ENCODE measurements at places on chromosomes 12 and 14. TPM values are rescaled to one million over a fixed set of nuclear protein-coding genes. Genes with fewer than 3 reads are reported as not detected.

GRCh38 chr14:35818346-35819115, 7.6 kb upstream of the BRMS1L start:
- no peak for DNase-seq

DNA sequence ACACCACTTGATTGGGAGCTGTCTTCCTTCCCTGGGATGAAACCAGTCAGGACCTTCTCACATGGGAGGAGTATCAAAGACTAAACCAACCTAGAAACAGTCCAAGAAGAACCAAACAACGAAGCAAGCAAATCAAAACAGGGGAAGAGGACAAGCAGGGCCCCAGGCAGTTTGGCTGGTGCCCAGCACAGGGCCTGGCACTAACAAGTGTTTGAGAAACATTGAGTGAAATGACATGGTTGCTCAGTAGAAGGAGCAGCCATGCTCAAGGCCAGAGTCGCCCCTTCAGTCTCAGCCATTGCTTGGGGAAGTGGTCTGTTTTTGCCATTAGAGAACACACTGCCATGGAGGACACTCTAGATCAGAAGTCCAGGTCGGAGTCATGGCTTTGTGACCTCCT, 323.1 kb downstream of the CACNA1C start:
- DNase-seq: no peak

DNA sequence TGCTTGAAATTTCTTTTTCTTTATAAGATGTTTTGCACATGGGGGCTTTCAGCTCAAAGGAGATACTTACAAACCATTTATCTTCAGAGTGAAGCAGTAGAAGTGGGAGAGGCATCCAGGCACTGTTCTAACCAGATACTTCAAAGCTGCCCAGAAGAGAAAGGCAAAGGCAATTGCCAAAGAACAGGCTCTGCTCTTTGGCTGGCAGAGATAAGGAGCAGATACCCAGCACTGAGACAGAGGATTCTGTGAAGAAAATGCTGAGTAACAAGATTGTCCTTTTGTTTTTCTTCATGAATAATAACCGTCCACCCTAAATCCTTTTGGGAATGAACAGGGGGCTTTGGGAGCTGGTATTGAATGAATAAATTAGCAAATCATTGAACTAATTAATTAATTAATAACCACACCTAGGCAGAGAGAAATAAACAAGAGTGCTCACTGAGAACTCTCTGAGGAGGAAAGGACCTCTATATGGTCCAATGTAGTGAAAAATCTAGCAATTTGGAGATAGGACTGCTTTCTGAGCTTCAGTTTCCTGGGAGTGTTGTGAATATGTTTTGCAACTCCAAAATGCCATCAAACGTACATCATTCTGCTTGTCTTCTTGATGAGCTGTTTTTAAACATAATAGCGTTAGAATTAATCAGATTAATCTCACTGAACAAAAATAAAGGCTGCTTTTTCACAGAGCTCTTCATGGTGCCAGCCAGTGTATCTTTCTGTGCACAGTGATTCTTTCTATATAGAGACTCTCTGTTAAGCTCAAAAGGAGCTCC, 192.8 kb upstream of the AMIGO2 start:
- no peak for DNase-seq

- DNase-seq: no peak
Observed at GRCh38 chr14:69879175-69880043, at the start of gene SMOC1. SMOC1 (plus strand) TSS chr14:69879416; CDS start chr14:69879679, 263 bp downstream.

CACNB3 gene
- total RNA-seq: 10.8 TPM

- no peak for DNase-seq
Observed at GRCh38 chr14:64114796-64115195, 179.4 kb downstream of the ESR2 start.

GYS2 gene
- total RNA-seq: not detected

GRCh38 chr12:25995906-25996305, 37.4 kb downstream of the RASSF8 start:
- no peak for DNase-seq

DNA sequence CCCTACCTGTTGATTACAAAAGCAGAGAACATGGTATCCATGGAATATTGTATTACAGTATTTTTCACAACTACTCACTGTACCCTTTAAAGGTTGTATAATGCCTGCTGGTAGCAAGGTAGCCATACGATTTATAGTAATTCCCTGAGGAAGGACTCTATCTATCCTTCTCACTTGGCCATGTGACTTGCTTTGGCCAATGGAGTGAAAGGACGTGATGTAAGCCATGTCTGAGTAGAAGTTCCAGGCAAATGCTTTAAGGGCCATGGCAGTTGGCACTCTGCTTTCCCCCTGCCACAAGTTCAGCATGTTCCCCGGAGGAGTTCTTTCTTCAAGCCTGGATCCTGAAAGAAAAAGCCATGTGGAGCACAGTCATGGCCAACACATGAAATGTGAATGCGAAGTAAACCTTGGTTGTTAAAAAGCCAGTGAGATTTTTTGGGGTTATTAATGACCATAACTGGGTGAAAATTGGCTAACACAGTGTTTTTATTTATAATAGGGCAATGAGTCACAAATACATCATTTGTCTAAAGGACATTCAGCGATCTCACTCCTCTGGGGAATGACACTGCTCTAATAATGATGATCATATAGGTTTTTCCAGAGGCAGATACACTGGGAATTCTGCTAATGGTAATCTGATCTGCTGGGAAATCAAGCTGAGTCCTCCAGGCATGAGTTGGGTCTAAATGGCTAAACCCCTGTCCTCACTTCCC, 67.4 kb upstream of the SLC38A2 start:
- DNase-seq: no peak

- no peak for DNase-seq
Observed at GRCh38 chr14:73829526-73830431, 21.9 kb upstream of the PTGR2 start.

SDR9C7 gene
- 7.1 TPM for total RNA-seq

LAG3 gene
- total RNA-seq: 0.49 TPM
